ENCODE measurements at places on chromosomes 13 and 19.

DNA sequence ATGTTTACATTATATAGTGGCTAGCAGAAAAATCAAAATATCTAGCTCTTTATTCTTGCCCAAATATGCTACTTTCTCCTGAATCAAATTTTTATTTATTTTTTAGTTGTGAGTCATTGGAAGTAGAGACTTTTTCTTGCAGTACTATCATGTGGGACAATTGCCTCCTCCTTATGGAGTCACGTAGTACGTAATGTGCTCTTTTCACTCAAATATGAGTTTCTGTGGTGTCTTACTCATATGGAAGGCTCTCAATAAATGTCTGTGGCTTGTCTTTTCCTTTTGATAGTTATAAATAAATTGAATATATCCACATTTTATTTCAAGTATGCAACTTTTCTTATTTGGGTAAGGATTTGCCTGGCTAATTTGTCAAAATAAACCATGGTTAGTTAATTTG is 1411.0 kb upstream of the SLC10A2 start:
- DNase-seq: no peak

GRCh38 chr13:80297094-80297493 is 43.8 kb downstream of the SPRY2 start:
- DNase-seq: no peak

GRCh38 chr19:49338023-49338677 is 2.9 kb downstream of the CD37 start:
- DNase-seq: no peak

DNA sequence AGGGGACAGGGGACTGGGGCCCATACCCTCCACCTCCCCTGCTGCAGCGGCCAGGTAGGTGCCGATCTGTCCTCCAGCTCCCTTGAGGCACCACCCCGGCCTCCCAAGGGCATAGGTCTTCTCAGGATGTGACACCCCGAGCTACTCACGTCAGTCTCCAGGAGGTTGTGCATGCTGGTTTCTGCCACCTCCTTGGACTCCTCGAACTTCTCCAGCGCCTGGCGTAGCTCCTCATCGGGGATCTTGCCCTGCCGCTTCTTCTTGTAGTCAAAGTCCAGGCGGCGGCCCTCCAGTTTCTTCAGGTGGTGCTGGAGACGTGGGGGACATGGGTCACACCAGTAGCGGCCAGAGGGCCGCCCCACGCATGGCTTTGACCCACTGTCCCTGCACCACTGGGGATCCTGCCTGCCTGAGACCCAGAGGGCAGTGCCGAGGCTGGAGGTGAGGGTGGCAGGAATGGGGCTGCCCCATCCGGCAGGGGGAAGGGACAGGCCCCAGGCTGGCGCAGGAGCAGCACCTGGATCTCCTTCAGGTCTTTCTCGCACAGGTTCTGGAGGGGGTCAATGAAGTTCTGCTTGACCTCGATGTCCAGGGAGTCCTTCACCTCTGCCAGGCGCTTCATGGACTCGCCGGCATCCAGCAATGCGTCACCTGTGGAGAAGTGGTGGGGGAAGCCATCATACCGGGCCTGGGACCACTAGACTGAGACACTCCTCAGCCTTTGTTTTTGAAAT is 20.4 kb downstream of the MPND start:
- DNase-seq: no peak

- no peak for DNase-seq
These were observed 352.5 kb upstream of the PCDH20 start for GRCh38 chr13:61768175-61768574.

DNA sequence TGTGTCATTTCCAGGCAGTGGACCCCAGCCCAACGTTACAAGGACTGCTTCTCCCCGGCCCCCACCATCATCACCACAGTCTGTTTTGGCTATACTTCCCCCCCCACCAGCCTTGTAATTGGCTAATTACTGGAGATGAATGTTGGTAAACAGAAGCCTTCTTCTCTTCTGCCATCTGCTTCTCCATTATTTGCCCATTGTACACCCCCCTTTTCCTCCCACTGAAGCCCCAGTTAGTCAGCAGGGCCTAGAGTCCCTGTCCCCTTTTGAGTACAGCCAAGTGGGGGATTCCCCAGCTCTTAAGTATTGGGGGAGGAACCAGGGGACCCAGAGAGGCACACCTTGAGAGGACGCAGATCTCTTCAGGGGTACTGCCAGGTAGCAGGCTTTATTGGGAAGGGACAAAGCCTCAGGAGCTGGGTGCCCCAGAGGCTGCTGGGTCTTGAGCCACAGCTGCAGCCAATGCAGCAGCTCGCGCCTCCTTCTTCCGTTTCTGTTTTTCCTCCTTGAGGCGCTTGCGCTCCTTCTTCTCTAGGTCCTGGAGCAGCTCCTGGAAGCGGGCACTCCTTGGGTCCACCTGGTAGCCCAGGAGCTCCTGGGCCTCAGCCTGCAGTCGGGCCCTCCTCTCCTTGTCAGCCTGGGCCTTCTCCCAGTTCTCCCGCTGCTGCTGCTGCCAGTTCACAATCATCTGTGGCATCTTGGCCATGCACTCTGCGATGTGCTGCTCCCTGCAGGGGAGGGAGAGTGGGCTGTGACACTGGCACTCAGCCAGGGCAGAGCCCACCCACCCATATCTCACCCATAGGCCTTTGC is 3.0 kb downstream of the GADD45GIP1 start:
- no peak for DNase-seq

- no peak for DNase-seq
These were observed 27.5 kb upstream of the SHKBP1 start for GRCh38 chr19:40549007-40549708.

- DNase-seq: no peak
These were observed 10.3 kb downstream of the CEACAM5 start for GRCh38 chr19:41718761-41719160.

GRCh38 chr13:39038569-39039030 is 344 bp downstream of the NHLRC3 start:
- peak; percentile 41 for DNase-seq

DNA sequence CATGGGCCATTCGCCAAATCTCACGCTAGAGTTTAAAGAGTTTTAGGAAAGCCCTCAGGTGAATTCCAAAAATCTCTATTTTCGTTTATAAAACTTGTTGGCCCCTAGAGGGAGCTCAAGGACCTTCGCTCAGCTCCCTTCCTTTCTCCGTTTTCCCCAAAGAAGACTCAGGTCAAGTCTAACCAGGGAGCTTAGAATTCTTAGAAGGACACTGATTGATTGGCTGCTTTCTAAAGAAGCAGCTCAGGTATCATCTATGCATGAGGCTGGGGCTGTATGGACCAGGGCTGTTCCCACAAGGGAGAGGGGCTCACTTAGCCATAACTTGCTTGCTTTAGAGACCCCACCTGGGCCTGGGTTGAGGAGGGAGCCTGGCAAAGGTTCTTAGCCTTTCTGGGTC is 20.5 kb downstream of the DZIP1 start:
- peak; percentile 68 for DNase-seq

GRCh38 chr19:5957170-5957569 is 20.8 kb downstream of the RANBP3 start:
- no peak for DNase-seq

DNA sequence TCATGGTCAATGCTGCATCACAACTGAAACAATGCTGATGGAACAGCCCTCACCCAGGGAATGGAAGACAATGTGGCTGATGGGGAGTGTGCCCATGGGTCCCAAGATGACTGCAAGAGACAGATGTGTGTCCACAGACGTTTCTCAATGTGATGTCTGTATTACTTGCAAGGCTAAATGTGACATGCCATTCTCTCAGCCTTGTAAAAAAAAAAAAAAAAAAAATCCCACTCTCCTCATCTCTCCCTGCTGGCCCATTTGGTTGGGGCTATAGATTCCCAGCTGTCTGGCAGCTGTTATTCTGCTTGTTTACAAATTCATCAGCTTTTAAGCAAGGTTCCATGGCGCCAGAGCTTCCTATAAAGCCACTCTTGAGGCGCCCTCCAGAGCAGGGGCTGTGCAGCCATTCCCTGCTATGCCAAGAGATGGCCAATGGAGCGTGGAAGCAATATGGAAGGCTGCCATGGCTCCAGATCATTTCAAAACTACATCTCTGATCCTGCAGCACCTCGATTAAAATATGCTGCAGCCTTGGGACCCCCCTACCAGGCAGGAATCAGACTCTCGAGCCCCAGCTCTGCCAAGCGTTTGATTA is 294.8 kb downstream of the FOXO1 start:
- DNase-seq: no peak

DNA sequence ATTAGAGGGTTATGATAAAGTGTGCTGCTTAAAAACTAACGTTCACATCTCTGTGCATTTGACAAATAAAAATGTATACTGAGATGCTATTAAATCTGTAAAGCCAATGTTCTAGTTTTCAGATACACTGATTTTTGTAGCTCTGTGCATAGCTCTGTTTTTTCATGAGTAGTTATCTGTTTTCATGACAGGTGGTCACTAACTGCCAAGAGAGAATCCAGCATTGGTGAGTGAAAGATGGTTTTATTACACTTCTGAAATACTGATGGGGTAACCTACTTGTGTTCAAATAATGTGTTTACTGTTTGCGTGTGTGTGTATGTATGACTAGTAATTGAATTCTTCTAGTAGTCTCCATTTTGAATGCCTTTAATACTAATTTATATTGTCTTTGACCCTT is 29.0 kb downstream of the URI1 start:
- DNase-seq: no peak

- DNase-seq: no peak
These were observed 3.2 kb downstream of the IL17D start for GRCh38 chr13:20706661-20707060.

GRCh38 chr19:34172661-34173192 is 423 bp downstream of the LSM14A start:
- DNase-seq: no peak

DNA sequence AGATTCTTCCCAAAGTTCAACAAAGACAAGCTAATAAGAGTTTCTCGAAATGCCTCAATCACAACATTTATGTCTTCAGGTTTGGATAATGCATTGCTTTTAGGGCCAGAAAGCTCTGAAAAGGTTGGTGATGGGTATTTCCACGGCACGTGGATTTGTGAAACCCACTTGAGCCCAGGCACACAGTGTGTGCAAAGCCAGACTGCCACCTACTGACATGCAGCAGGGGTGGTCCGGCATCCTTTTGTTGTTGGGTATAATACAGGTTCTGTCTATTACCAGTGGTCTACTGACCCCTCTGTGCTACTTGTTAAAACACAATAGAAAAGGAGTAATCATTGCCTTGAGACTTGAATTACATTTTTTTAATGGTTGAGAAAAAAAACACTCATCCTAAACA is 225.6 kb downstream of the RAP2A start:
- DNase-seq: no peak

DNA sequence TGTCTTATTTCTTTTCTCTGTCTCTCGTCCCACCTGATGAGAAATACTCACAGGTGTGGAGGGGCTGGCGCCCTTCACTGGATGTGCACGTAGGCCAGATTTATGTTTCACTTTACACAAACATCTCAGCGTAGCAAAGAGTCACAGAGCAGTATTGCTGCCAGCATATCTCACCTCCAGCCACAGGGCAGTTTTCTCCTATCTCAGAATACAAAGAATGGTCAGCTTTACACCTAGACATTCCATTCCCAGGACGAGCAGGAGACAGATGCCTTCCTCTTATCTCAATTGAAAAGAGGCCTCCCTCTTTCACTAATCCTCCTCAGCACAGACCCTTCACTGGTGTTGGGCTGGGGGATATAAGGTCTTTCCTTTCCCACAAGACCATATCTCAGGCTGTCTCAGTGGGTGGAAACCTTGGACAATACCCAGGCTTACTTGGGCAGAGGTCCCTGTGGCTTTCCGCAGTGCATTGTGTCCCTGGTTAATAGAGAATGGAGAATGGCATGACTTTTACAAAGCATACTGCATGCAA is 7.2 kb upstream of the ZNF611 start:
- no peak for DNase-seq

- no peak for DNase-seq
These were observed 109.1 kb downstream of the PCDH9 start for GRCh38 chr13:67120872-67121531.

- no peak for DNase-seq
These were observed 419.2 kb downstream of the OLFM4 start for GRCh38 chr13:53447863-53448262.

DNA sequence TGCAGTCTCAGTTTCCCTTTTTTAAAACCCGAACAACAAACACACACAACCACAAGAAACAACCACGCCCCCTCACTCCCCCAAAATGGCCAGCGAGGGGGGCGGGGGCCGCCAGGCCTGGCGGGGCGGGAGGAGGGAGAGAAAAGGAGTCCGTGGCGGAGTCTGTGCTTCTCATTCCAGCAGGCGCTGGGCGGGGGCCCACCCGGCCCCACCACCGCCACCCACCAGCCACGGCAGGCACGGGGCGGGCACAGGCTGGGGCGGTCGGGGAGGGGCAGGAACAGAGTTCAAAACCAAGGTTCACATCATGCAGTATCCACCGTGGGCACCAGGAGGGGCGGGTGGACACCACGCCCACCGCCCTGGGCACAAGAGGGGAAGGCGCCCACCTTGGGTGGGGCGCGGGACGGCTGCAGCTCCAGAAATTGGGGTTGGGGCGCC is 12.9 kb downstream of the DPF1 start:
- no peak for DNase-seq

DNA sequence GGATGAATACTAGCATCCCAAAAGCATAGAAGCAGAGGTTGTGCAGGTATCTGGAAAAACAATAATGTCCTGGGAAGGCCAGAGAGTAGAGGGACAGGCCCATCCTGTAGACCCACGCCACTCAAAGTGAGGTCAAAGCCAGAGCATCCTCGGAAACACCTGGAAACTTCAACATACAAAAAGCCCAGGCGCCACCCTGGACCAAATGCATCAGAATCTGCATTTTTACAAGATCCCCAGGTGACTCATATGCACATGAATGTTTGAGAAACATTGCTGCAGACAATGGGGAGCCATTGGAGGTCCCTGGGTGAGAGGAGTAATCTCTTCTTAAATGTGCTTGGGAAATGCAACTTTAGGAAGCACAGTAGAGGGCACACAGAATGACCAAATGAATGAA is 684.1 kb downstream of the DIAPH3 start:
- DNase-seq: no peak

GRCh38 chr19:39544226-39544903 is 4.4 kb upstream of the EID2 start:
- DNase-seq: no peak

- DNase-seq: no peak
These were observed 59.8 kb upstream of the RCBTB2 start for GRCh38 chr13:48592688-48593049.
